ENCODE measurements at places on chromosomes 2 and 18.
A peak's percentile ranks its signal among the peaks of the same experiment; 100 is the strongest.

DNA sequence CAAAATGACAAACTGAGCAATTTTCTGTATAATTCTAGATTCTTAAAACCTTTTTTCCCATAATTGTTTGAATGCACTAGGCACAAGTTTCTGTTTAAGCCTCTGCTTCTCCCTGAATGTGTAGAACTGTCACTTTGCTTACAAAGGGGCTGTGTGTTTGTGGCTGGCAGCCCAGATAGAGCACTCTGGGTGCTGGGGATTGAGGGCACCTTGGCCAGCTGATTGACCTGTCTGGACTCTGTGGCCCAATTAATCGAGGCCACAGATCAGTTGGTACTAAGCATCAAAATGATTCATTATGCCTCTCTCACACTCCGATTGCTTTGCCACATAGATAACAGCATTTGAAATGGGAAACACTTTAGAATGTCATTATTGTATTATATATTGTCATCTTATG lies 12.1 kb downstream of the ST8SIA3 start:
- DNase-seq = no peak

DNA sequence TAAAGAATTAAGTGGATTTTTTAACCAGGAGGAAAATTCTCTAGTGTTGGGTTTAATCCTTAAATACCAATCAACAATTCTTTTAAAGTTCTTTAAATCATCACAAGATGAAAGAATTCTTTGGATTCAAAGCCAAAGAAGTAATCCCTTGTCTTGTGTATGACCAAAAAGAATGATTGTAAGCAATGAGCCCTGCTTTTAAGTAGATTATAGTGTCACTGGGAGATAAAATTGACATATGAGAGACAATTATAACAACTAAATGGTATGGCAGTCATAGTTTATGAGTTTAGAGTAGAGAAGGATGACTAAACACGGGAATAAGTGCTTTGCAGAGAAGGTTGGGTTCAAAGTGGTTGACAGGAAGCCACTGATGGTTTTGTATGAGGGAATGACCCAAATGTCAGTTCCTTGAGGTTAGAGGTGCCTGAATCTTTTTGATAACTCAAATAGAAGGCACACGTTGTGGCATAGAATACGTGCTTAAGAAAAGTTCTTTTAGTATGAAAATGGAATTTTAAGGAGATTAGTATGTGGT lies 199.6 kb upstream of the TCF4 start:
- DNase-seq = no peak

DNA sequence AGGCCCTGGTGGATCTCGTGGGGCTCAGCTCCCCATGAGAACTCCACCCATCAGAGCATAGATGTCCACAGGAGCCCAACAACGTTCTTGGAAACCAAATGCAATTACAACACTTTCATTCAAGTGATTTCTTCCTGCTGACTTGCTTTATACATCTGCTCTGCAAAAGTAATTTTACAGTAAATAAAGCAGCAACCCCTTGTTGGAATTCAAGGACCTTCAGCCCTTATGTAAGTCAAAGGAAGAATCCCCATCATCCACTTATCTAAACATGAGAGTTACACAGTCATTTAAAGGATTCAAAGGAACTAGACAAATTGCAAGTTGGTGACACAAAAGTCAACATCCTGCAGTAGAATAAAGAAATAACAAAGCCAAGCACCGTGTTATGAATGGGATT lies 17.1 kb upstream of the ANTXR1 start:
- no peak for DNase-seq

- DNase-seq = no peak
These were observed 107.5 kb downstream of the SLC8A1 start for GRCh38 chr2:40344364-40344763.

- no peak for DNase-seq
These were observed 31.1 kb downstream of the CTLA4 start for GRCh38 chr2:203898657-203899056.

DNA sequence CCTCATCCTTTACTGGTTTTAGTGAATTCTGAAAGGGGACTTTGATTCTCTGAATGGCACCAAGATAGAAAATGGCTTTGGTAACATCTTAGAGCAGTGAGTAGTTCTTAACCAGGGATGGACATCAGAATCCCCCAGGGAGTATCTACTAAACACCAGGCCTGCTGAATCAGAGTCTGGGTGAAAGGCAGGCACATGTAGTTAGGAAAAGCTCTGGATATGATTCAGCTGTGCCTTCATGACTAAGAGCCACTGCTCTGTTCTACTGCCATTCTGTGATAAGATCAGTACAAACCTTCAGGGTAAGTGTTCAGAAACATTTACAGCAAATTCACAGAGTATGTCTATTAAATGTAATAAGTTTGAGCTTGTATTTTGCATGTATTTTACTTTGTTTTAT lies 46.2 kb upstream of the B3GNT2 start:
- no peak for DNase-seq

DNA sequence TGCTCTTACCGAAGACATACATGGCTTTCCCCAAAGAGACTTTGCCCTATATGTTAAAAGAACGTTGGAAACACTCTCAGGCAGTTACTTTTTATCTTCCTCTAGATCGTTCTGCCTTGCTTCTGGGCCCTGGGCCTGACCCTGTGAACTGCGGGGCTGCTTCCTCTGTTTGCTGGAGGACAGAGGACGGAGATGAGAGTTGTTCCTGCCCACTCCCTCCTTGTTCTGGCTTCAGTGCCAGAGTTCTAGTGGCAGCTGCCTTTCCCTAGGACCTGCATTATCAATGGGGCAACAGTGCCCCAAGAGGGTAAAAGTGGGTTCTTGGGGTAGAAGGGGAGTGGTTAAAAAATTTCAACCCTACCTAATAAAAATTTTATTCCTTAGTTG lies 6.5 kb upstream of the FN1 start:
- no peak for DNase-seq

- DNase-seq = no peak
These were observed 386.7 kb upstream of the CDH7 start for GRCh38 chr18:65363911-65364632.

GRCh38 chr18:67219821-67220220 lies 296.7 kb downstream of the DSEL start:
- no peak for DNase-seq

DNA sequence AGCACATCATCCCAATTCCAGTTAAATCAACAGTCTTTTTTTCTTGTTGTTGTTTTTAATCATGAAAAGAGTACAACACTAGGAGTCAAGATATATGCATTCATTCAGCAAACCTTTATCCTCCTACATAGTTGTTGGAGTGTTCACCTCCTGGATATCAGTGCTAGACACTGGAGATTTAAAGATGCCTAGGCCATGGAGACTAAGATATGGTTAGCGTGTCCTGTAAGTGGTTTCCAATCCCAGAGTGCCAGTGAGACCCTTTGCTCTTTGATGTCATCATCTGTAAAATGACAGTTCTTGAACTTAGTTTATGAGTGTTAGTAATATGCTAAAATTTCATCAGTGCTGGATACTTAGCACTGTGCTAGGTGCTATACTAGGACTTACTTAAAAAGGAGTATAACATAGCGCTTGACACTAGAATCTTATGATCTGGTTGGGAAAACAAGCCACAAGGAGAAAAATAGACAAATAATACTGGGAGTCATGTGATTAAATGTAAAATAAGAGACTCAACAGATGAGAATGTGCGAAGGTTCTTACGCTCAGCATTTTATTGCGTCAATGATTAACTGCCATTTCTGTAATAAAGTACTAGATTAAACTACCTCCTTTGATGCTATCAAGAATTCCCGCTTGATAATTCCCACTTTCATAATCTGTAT lies 31.5 kb downstream of the BABAM2 start:
- no peak for DNase-seq

DNA sequence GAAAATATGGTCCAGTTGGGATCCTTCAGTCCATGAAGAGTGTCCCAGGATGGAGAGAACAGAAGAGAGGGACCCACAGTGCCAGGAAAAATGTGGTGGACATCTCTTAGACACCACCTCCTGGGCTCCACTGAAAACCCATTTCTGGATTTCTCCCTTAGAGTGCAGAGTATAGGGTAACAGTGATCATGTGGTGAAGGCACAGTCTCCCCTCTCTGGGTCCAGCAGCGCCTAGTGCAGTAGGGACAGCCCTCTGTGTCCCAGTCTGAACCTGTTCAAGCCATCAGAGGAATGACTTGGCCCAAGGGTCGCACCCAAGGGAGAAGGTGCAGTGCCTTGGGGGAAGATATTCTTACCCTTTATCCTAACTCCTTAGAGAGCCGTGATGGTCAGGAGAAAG lies 30.1 kb downstream of the TET3 start:
- DNase-seq = no peak

DNA sequence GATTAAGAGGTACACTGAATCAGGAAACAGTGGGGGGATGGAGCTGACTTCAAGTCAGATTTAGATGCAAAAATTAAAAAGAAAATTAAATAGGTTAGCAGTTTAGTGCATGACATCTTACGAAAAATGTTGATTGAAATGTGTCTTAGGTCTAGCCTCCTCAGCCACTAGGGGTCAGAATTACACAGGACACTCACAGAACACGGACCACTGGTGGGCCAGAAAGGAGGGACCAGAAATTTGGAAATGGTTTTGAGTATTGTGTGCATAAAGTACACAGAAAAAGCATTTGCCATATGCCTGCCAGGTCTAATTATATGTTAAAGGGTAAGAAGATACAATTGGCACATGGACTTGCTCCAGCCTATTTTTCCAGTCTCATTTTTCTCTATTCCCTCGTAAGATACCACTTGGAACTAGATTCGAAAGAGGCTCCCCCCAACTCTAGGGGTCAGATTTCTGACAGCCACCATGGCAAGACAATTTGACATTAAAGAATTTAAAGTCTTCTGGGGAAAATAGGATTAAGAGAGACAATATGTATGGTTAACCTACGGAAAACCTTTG lies 550.2 kb upstream of the SETBP1 start:
- DNase-seq = no peak

DNA sequence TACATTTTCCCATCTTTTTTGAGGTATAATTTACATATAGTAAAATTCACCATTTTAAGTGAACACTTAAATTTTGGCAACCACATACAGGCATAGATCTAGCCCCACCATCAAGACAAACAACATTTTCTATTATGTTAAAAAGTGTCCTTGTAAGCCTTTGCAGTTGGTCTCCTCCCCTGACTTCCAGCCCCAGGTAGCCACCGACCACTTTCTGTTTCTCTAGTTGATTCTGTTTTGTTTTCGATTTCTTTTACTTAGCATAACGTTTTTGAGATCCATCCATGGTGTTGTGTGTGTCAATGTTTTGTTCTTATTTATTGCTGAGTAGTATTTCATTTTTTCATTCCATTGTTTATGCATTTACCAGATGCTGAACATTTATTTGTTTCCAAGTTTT lies 135.5 kb upstream of the FOSL2 start:
- no peak for DNase-seq

- DNase-seq = no peak
These were observed 233.5 kb upstream of the ATP5MC3 start for GRCh38 chr2:175414882-175415487.

GRCh38 chr2:78093436-78093835 lies 571.3 kb upstream of the LRRTM4 start:
- no peak for DNase-seq

GRCh38 chr2:196444442-196444841 lies 195.1 kb upstream of the CCDC150 start:
- no peak for DNase-seq

DNA sequence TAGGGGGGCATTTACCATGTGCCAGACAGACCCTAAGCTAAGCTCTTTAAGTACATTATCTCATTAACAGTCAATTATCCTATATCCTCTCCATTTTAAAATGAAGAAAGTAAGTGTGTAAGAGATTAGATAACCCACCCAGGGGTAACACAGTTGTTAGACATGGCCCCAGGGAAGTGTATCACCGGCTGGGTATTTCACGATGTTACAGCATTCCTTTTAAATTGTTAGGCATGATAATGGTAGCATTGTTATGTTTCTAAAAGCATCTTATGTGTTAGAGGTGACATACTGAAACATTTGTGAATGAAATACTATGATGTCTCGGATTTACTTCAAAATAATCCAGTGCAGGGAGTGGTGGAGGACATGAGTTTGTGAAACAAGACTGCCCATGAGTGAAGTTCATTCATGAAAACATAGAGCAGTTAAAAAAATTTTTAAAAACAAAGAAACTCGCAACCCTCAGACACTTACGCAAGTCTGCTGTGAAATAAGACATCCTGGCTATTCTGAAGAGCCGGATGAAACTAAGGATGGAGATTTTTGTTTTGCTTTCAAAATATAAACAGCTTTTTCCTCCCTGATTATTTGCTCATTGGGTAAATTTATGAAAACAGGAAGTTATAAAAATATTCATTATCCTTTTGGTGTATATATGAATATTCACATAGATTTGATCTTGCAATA lies 54.9 kb downstream of the IL1RL2 start:
- DNase-seq = no peak

- no peak for DNase-seq
These were observed 694.6 kb upstream of the ACVR2A start for GRCh38 chr2:147150241-147150635.

- peak; percentile 25 for DNase-seq
These were observed 564 bp upstream of the TTR start for GRCh38 chr18:31591113-31591512.

DNA sequence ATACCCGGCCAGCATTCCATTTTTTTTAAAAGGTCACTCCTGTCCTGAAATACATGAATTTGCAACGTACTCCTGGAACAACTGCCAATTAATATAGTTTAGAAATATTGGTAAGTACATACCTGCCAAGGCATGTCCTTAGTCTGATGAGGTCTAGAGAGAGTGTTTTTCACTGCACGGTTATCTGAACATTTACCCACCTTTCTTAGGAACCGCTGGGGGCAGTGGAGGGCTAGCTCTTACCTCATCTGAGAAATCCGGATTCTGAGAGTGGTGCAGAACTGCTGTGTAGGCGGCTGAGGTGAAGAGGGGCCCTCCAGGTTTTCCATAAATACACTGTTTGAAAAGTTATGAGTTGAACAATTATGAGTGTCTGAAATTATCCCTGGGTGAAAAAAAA lies 133.1 kb upstream of the CCDC195 start:
- DNase-seq = no peak

- DNase-seq = no peak
These were observed 154.0 kb downstream of the PMAIP1 start for GRCh38 chr18:60053747-60054304.

DNA sequence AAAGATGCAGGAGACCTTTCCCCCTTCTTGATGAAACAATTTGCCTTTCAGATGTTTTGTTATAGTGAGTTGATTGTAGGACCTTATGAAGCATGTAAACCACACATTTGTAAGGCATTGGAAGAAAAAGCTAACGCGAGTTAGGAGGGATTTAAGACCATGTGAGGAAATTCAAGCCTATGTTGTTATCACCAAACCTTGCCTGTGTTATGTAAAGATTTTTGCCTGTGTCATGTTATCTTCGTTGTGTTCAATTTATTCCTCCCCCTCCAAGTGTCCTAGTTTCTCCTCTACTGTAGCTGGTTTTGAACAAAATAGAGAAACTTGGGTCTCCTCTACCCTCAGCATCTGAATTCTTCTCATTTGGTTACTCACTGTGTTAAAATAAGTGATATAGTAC lies 173.0 kb downstream of the NEDD4L start:
- DNase-seq = no peak

GRCh38 chr2:210844016-210844415 lies 287.6 kb downstream of the CPS1 start:
- no peak for DNase-seq

DNA sequence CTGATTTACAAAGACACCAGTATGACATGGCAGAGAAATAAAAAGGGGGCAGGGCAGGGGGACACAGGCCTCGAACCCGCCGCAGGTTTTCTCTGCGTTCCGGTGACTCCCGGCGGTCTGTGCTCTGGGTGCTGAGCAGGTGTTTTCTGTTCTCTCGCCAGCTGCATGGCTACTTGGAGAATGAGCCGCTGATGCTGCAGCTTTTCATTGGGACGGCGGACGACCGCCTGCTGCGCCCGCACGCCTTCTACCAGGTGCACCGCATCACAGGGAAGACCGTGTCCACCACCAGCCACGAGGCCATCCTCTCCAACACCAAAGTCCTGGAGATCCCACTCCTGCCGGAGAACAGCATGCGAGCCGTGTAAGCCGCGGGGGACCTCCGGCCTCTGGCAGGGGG lies 52.9 kb downstream of the NFATC1 start:
- DNase-seq = no peak
